ENCODE measurements at places on chromosomes 5 and 9.

- peak; percentile 64 for DNase-seq
Observed at GRCh38 chr9:33415501-33416038, 13.2 kb upstream of the AQP7 start.

DNA sequence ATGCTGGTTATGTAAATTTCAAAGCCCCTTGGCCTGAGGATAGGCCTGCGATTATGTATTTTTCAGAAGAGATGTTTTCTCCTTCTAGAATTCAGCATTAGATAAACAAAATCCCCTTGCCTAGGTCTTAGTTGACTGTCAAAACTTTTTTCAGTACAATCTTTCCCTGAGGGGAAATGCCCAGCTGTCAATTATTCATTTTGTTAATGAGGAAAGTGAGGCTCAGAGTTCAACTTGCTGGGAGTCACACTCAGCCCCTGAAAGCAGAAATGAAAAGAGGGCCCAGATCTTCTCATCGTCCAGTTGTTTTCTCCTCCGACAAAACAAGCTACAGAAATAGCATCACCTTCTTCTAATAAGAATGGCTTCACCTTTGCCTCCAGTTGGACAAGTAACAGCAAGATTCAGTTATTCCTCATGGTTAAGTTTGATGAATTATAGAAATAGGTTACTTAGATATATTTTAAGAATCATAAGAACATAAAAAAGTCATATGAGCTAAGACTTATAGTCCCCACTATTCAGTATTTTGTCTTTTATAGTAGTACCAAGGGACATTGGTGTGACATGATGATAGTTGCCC is 627.1 kb upstream of the WWC1 start:
- no peak for DNase-seq

- no peak for DNase-seq
Observed at GRCh38 chr5:141877356-141878185, 639 bp downstream of the PCDH1 start.

GRCh38 chr9:98375138-98375726 is 119.8 kb upstream of the TBC1D2 start:
- no peak for DNase-seq

DNA sequence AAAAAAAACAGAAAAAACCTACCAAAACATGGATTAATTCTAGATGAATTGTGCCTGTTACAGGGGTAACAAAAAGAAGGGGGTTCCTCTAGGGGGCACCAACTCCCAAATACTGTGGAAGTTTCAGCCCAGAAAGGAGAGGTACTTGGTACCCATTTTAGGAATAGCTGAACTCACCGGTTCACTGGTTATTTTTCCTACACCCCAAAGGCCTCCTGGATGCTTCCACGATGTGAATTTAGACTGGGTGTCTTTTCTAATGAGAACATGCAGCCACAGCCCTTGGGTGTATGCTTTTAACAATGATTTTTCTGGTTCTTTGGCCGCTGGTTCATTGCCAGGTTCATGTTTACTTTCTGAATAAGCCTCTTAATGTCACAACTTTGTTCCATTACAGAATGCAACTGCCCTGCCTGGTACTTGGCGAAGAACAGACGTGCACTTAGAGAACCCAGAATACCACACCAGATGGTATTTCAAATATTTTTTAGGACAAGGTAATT is 46.7 kb downstream of the GARNL3 start:
- DNase-seq: no peak

All from femur (tissue), 1 donor.